ENCODE measurements at places on chromosomes 3 and 15. TPM values are rescaled to one million over a fixed set of nuclear protein-coding genes. Genes with fewer than 3 reads are reported as not detected.

The TIPIN gene
- total RNA-seq, result 28.1 TPM

The LXN gene
- 55.1 TPM for total RNA-seq

The GCNT3 gene
- 156 TPM for total RNA-seq

The PHLDB2 gene
- 12.5 TPM for total RNA-seq

The MITF gene
- 5.8 TPM for total RNA-seq

The CCDC9B gene
- 22.7 TPM for total RNA-seq

The CAMP gene
- total RNA-seq, result not detected

The ACAN gene
- total RNA-seq, result 0.78 TPM

The LARP6 gene
- total RNA-seq, result 74.0 TPM

The CHRM5 gene
- total RNA-seq, result not detected

The IL20RB gene
- total RNA-seq, result 1.3 TPM

The ECE2 gene
- total RNA-seq, result not detected

The FEZF2 gene
- not detected for total RNA-seq

The GPR149 gene
- total RNA-seq, result not detected

The FBXO40 gene
- not detected for total RNA-seq

The CHRNB4 gene
- total RNA-seq, result 0.63 TPM

The RTP3 gene
- not detected for total RNA-seq

Data from A549 treated with ZK216348 at 1 μM for 4 hours (cell line).